Nephron progenitor cell (in vitro differentiated cells): ENCODE measurements at places on chromosomes 7 and 10.

GRCh38 chr10:47046321-47047126, 135.3 kb downstream of the PTPN20 start:
- DNase-seq, result no peak

GRCh38 chr7:104627516-104627915, 299.1 kb downstream of the LHFPL3 start:
- peak; percentile 78 for DNase-seq

- no peak for DNase-seq
These were observed 17.4 kb upstream of the MRLN start for GRCh38 chr10:59770689-59771088.

DNA sequence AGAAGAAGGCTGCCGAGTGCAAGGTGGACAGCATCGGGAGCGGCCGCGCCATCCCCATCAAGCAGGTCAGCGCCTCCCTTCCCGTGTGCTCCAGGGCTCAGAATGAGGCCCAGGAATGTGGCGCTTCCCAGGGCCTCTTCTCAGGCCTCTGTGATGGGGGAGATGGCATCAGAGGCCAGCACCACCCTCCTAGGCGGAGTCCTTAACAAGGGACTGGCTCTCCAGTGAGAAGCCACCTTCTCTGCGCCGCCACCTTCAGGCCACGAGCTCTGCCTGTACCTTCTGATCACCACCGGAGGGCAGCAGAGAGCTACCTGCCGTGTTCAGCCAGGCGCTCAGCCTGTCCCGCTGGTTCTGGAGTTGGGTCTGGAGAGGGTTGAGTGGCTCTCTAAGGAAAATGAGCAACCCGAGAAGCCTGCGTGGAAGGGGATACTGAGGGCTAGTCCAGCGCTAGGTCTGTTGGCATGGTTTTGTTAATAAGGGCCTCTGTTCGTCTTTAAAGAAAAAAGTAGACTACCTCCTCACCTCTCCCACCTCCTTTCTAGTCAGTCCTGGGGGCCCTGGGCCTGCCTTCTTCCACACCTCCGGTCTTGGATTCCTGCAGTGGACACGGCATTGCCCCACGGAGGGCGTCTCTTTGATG, 37.7 kb downstream of the AGAP3 start:
- DNase-seq, result peak; percentile 92

DNA sequence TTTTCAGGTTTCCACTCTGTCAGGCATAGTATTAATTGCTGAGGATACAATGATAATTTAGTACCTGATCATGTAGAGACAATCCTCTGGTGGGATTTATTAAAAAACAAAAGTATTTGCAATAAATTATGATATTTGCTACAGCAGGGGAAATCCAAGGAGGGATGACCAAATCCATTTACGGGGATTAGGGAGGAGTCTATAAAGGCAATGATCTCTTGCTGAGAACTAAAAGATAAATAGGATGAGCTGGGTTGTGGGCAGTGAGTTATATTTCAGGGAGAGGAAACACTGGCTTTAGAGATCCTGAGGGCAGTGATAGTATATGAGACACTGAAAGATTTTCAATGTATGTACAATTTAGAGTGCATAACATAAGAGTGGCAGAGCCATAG, 305.5 kb downstream of the GPR37 start:
- no peak for DNase-seq

GRCh38 chr10:51301644-51302043, 227.4 kb downstream of the PRKG1 start:
- DNase-seq, result peak; percentile 4

DNA sequence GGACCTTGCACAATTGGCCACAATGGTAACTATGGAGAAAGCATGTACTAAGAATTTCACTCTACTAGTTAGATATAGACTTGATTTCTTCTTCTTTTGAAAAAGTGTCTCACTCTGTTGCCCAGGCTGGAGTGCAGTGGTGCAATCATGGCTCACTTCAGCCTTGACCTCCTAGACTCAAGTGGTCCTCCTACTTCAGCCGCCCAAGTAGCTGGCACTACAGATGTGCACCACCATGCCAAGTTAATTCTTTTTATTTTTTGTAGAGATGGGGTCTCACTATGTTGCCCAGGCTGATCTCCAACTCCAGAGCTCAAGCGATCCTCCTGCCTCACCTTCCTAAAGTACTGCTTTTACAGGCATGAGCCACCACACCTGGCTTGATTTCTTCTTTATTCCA, 29.1 kb downstream of the ASAH2 start:
- no peak for DNase-seq

DNA sequence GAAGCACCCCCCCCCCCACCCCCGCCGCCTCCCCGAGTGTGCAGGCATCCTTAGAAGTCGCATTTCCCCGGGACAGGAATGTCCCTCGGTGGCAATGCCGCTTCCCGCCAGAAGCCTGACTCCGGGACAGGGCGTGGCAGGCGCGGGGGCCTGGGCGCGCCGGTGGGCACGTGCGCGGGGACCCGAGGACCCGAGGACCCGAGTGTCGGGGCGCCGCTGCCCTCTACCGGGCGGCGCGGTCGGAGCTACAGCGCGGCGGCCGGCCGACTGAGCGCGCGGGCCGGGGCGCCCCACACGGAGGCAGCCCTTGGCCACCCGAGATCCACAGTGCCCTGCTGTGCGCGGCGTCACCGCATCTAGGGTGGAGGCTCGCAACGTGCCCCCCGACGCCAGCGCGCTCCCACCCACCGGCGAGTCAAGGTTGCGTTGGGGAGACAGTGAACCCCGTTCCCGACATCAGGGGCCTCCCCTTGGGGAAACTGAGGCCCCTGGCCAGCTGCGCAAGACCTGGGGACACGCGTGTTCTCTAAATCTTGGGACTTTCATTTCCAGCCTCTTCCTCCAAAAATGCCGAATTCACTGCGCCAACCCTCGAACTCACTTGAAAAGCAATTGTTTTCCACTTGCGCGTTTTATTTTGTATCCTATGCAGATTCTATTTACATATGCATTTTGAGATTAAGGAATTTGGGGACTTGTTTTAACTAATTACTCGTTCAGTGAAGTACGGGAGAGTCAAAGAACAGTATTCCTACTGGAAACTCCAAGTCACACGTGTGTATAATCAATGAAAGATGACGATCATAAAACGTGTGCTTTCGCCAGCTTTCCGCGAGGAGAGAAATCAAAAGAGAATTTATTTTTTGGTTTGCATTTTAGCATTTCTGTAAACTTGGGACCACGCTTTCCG, 3.1 kb upstream of the CUX1 start:
- peak; percentile 76 for DNase-seq

DNA sequence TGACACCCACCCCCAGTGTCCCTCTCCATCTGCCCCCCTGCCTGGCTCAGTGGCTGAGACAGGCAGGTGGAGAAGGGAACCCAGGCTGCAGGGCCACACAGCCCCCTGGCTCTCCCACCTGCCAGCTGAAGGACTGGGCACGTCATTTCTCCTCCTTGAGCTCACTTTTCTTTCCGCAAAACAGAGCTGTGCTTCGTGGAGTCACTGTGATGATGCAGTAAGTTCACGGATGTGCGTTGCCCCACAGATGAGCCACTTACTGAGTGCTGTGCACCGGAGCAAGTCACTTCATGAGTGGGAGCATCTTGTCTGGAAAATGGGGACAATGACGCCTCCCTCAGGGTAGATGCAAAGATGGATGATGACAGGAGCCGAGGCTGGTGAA, 2.7 kb downstream of the OPN4 start:
- DNase-seq, result no peak

DNA sequence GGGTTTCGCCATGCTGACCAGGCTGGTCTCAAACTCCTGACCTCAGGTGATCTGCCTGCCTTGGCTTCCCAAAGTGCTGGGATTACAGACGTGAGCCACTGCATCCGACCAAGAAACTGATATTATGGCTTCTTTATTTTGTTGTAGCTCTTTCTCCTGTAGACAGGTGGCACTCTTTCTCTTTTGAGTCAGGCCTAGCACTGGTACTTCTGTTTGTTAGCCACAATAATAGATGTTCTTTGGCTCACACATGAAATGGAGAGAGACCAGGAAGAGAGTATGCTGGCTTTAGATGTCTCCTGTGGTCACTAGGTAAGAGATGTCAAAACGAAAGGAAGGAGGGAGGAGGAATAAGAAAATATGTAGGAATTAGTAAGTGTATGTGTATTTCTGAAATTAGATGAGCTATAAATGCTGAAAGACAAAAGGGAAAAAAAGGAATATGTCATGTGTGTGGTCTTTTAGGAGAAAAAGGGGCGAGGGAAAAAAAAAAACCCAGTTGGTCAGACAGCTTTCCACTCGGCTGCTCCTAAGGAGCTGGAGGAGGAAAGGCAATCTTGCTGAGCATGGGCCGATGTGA, 78.7 kb downstream of the CLEC2L start:
- no peak for DNase-seq

DNA sequence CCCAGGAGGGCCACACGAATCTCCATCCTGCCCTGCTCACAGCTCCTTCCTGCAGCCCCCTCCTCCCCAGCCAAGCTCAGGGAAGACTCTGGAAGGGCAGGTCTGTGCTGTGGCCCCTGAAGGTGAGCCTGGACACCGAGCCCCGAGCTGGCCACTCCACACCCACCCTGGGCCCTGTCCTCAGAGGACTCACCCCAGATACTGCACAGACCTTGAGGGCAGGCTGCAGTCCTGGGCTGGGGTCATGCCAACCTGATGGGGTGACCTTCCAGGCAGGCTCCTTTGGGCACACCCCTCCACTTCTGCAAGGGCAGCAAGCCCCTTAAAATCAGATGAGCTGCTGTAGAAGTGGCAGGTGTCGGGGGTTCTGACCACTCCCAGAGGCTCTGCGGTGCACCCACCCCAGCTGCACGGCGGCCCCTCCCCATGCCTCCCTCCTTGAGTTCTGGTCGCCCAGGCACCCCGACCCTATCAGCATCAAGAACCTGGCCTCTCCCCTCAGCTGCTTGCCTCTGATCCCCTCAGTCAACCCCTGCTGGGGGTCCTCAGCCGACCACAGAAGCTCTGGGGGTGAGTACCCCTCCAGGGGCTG, 24.3 kb downstream of the YKT6 start:
- no peak for DNase-seq

DNA sequence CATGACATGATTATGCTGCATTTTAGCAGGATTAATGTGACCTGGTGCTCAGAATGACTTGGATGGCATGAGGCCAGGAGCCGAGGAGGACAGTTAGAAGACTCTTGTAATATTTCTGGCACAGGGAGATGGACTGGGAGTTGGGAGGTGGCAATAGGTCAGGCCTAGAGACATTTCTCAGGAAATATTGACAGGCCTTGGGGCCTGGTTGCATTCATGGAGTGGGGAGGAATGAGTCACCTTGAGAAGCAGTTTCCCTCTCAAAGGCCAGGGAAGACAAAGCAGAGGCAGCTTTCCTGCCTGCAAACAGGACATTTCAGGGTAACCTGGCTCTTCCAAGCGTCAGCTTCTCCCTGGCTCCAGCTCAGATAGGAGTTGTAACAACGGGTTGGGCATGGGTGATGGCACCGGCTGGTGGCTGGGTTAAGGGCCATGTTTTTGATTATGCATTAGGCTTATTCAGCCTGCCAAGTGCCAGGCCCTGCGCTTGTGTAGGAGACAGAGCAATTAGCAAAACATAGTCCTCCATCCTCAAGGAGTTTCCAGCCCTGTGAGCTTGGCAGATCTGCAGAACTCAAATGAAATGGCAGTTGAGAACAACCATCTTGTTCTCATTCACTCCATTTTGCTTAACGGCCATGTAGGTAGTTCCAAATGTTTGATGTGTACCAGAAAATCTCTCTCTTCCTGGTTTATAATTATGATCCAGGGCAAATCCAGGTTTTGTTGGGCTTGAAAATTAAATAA, 38.2 kb downstream of the HK1 start:
- no peak for DNase-seq
